Muscle of arm (tissue), 14 donors: ENCODE measurements at places on chromosomes 5 and 9.
A peak's percentile ranks its signal among the peaks of the same experiment; 100 is the strongest.

DNA sequence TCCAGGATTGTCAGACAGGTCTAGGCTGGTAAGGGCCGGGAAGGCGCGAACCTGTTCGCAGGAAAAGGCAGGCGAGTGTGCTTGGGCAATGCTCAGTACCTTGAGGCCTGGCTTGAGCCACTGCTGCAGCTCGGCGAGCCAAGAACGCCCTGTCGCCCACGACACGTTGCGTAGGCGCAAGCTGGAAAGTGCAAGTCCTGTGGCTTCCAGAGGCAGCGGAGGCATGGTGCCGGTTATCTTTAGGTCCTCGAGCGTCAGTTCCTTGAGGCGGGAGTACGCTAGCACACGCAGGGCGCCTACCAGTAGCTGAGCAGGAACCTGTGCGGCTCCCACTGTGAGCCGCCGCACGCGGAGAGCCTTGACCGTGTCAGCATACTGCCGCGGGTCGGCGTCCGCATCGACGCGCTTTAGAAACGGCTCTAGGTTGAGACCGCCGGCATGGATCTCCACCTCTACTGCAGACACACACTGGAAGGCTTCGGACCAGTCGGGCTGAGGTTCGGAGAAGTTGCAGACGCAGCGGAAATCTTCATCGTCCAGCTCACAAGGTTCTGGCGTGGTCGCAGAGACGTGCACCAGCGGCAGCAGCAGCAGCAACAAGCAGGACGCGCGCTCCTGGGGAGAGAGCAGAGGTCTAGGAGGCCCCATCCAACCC lies 482 bp downstream of the CD14 start:
- DNase-seq: peak; percentile 36

DNA sequence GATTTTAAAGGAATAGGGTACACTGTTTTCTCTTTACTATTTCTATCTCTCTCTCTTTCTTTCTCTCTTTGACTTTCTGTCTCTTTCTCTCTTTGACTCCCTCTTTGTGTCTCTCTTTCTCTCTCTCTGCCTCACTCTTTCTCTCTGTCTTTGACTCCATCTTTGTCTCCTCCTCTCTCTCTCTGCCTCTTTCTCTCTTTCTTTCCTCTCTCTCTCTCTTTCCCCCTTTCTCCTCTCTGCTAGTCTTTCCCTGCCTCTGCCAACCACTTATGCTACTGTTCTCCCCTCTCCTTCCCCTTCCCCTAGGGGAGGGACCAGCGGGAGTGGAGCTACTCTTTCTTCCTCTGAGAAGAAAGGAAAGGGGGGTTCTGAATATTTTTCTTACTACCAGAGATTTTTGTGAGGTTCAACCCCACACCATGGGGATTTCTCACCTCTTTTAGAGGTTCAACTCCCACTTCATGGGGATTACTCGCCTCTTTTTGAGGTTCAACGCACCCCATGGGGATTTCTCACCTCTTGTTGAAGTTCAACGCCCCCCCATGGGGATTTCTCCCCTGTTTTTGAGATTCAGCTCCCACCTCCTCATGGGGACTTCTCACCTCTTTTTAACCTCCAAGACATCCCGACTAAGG lies 309.9 kb downstream of the NR3C1 start:
- no peak for DNase-seq

- DNase-seq: peak; percentile 43
These were observed 831 bp downstream of the KLHL3 start for GRCh38 chr5:137734962-137735554.

GRCh38 chr9:102178811-102179210 lies 440.4 kb upstream of the GRIN3A start:
- no peak for DNase-seq

GRCh38 chr9:98688710-98689495 lies 19.8 kb downstream of the GABBR2 start:
- no peak for DNase-seq

DNA sequence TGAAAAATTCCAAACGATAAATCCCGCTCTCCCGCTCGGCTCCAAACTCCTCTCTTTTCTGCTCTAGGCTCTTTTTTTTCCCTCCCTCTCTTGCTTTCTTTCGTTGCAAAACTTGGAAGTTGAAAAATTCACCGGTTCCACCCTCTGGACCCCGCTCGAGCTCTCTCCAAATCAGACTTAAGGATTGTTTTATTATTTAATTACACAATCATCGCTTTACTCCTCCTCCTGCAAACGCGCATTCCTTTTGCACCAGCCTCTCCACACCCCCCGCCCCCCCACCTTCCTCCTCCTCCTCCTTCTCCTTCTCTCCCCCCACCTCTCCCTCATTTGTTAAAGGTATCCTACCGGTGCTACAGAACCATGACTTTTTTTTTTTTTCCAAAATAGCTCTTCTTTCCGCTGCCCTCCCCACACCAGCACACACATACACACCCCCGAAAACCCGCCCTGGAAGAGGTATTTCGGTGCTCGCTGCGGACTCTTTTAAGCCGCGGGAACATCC lies 535 bp upstream of the NFIB start:
- DNase-seq: peak; percentile 92

- DNase-seq: no peak
These were observed 205.6 kb downstream of the PSAT1 start for GRCh38 chr9:78502566-78502965.

DNA sequence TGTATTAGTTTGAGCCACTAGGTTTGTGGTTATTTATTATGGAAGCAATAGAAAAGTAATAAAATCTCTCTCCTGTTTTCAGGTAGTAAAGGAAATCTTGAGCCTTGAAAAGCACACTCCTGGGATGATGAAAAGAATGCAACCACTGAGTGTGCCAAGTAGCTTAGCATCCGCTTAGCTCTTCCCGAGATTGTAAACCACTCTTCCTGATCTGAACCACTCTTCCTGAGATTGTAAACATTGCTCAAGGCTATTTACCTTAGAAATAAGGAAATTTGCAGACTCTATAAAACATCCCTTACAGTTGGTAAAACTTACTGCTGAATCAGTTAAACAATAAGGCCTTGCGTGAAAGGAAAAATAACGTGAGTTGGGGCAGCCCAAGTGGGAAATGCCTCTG lies 17.4 kb upstream of the IL33 start:
- no peak for DNase-seq

GRCh38 chr9:5879419-5880181 lies 11.1 kb upstream of the MLANA start:
- DNase-seq: no peak

DNA sequence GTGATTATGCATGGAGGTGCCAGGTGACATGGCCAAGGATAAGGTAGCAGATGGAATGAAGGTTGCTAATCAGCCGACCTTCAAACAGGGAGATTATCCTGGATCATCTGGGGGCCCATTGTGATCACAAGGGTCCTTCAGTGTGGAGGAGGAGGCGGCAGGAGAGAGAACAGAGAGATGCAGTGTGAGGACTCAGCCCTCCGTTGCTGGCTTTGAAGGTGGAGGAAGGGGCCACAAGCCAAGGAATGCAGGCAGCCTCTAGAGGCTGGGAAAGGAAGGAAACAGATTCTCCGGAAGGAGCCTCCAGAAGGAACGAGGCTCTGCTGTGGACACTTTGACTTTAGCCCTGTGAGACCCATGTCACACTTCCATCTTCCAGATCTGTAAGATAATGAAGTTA lies 27.4 kb upstream of the EEIG1 start:
- no peak for DNase-seq

DNA sequence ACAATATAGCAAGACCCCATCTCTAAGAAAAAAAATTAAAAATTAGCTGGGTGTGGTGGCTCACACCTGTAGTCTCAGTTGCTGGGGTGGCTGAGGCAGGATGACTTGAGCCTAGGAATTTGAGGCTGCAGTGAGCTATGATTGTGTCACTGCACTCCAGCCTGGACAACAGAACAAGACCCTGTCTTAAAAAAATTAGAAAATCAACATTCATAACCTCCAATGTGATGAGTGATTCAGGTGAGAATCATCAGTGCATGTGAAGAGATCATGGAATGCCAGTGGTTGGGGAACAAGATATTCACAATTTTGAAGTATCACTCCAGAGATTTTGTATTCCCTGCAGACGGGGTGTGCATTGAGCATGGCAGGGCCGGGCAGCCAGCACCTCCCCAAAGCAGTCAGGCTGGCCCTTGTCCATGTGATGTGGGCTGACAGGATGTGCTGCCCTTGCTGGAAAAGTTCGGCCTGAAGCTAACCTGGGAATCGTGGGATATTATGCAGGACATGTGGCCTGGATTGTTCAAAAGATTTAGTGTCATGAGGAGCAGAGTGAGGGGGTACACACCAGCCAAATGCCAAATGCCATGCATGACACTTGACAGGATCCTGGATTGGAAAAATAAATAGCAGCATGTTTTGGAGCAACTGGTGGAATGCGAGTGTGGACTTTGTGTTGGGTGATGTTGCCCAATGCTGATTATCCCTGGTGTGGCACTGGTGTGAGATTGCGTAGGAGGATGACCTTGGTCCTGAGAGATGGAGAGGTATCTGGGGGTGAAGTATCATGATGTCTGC lies 189.0 kb downstream of the RGS3 start:
- DNase-seq: no peak

- DNase-seq: no peak
These were observed 53.9 kb downstream of the MEF2C start for GRCh38 chr5:88829054-88829453.

DNA sequence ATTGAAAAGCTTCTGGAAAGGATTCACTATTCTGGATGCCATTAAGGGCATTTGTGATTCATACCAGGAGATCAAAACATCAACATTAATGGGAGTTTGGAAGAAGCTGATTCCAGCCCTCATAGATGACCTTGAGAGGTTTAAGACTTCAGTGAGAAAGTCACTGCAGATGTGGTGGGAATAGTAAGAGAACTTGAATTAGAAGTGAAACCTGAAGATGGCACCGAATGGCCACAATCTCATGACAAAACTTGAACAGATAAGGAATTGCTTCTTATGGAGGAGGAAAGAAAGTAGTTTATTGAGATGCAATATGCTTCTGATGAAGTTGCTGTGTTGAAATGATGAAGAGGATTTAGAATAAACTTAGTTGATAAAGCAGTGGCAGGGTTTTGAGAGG lies 254.6 kb upstream of the SLC24A2 start:
- no peak for DNase-seq

- no peak for DNase-seq
These were observed 5.7 kb upstream of the TRAF2 start for GRCh38 chr9:136880651-136881050.

DNA sequence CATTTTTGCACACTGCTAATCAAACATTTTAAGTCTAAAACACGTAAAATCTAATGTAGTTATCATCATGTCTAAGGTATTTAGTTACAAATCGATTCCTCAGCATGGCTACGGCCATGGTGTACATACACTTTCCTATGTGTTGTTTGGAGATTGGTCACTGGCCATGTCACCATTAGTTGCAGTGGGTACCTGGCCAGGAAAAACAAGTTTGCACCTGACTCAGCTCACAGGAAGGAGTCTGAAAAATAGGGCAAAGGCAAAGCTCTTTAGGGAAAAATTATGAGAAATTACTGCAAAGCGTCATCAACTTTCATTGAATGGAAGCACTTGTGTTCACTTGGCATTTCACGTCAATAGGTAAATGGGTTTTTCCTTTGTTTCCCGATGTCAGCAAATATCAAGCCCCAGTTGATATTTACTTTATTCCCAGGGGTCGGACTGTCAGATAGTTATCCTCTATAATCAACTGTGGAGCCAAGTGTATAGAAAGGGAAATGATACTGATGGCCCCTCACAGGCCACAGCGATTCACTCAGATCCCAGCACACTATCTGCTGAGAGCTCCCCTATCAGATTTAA lies 626.0 kb upstream of the ADAMTS16 start:
- DNase-seq: no peak

- no peak for DNase-seq
These were observed 17.9 kb upstream of the SCGB3A2 start for GRCh38 chr5:147860641-147861025.

- DNase-seq: no peak
These were observed 62.7 kb downstream of the RAB14 start for GRCh38 chr9:121138973-121139372.

DNA sequence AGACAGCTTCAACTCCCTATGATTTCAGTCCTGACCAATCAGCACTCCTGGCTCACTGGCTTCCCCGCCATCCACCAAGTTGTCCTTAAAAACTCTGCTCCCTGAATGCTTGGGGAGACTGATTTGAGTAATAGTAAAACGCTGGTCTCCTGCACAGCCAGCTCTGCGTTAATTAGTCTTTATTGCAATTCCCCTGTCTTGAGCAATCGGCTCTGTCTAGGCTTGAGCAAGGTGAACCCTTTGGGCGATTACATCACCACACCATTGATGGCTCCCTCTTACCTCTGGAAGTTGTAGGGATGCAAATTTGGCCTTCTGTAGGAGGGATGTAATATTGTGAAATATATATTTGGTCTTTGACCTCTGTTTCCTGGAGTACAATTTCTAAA lies 2.9 kb upstream of the SLC23A1 start:
- no peak for DNase-seq

DNA sequence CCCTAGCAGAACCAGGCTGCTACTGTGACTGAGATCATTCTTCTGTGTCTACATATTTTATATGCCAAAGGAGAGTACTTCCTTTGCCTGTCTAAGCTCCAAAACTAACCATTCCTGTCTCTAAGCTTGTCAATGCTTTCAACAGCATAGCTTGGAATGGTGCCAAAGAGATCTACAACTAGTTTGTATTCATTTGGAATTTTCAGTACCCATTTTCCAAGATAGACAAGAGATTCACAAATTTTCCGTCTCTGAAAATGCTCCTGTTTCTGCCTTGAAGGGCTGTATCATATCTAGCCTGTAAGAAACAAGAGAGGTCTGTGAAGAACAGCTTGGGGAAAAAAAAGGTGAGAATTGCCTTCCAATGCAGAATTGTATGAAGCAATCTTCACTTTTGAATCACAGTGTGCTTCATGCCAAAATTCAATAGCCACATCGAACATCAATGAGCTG lies 334.4 kb upstream of the ACTBL2 start:
- DNase-seq: no peak

DNA sequence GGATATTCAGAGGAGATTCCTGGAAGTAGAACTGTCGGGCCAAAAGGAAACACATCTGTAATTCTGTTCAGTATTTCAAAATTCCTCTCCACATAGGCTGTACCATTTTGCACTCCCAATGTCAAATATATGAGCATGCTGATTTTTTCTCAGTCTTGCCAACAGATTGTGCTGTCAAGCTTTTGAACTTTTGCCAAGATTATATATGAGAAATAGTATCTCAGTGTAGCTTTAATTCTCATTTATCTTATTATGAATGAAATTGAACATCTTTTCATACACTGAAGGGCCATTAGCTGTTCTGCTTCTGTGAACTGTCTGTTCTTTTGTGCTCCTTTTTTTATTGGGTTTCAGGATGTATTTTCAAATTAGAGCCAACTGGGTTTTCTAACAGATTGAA lies 907.1 kb downstream of the MAT2B start:
- no peak for DNase-seq

- DNase-seq: no peak
These were observed 11.7 kb downstream of the BICD2 start for GRCh38 chr9:92752812-92753404.

- DNase-seq: no peak
These were observed 91.4 kb downstream of the ADAMTS16 start for GRCh38 chr5:5231576-5231975.

- DNase-seq: no peak
These were observed 44.5 kb upstream of the SUSD3 start for GRCh38 chr9:93013856-93014582.

DNA sequence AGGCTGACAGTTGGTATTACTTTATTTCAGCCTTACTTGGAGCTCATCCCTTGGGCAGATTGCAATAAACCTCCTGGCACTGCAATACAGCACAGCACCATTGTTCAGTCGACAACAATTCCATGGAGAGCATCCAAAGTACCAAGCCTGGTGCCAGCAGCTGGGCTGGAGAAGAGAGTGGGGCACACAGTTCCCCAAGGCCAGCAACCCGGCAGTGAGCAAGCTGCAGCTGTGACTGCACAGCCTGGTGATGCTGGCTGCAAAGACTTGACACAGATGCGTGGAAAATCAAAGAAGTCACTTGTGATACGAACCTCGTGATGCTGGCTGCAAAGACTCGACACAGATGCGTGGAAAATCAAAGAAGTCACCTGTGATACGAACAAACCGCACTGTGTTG lies 125.4 kb downstream of the ATPSCKMT start:
- DNase-seq: peak; percentile 39
